Stimulated activated naive CD8-positive, alpha-beta T cell treated with anti-CD3 and anti-CD28 coated beads, Interleukin-15, Interleukin-2, amounts not matched to agents 100 U/mL and 50 U/mL, for 24 hours (primary cell): ENCODE measurements at places on chromosomes 3 and 15.

- no peak for DNase-seq
Measured at GRCh38 chr3:179265875-179266274, 15.0 kb upstream of the KCNMB3 start.

DNA sequence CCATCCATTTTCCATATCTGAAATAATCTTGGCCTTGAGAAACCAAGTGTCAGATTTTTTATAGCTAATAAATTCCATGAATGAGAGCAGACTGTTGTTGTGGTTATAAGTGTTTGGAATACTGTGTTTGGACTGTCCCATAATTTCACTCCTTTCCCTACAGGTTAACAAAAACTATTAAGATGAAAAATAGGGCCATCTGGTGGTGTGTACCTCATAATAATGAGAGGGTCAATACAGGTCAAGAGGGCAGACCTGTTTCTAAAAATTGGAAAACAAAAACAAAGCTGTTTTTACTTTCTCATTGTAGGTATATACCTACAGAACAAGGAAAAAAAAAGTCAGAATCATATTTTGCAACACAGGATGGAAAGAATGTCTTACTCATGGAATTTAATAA, 553.8 kb upstream of the SGO1 start:
- no peak for DNase-seq

DNA sequence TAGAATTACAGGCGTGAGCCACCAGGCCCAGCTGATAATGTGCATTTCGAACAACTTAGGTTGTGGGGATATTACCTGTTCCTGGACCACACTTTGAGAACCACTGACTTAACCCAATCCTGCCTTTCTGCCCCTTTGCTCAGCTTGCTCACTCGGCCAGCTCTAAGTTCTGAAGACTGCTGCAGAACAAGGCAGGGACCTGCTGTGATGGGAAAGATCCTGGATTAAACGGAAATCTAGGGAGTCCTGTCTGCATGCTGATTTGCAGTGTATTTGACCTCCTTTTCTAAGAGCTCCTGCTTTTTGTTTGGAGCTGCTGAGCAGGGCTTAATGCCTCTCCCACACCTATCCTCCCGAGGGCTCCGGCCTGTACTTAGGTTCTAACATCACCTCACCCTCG, 2.9 kb downstream of the LTK start:
- no peak for DNase-seq

DNA sequence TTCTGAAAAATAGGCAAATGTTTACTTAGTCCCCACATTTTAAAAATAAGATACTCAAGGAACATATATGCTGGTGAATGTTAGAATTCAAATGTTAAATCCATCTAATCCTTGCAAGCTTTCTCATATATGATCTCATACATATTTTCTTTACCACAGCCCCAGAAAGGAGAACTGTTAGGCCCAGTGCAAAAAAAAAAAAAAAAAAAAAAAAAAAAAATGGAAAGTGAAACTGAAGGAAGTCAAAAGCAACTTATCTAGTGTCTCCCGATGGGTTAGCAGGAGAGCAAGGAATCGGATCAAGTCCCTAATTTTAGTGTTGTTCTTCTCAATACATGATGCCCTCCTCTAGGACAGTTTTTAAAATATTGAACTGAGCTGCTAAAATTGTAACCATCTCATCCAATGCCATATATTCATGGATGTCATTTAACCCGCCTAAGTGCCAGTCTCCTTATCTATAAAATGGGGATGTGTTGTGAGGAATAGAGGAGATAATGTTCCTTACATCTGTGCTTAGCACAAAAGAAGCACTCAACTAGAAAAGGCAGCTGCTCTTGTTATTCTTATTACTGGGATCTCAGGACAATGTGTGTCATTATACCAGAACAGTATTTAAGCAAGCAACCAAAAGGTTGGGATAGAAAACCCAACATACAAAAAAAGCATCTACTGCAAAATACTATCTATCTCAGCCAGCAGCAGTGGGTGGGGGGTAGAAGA, 279.7 kb downstream of the MAGI1 start:
- no peak for DNase-seq

DNA sequence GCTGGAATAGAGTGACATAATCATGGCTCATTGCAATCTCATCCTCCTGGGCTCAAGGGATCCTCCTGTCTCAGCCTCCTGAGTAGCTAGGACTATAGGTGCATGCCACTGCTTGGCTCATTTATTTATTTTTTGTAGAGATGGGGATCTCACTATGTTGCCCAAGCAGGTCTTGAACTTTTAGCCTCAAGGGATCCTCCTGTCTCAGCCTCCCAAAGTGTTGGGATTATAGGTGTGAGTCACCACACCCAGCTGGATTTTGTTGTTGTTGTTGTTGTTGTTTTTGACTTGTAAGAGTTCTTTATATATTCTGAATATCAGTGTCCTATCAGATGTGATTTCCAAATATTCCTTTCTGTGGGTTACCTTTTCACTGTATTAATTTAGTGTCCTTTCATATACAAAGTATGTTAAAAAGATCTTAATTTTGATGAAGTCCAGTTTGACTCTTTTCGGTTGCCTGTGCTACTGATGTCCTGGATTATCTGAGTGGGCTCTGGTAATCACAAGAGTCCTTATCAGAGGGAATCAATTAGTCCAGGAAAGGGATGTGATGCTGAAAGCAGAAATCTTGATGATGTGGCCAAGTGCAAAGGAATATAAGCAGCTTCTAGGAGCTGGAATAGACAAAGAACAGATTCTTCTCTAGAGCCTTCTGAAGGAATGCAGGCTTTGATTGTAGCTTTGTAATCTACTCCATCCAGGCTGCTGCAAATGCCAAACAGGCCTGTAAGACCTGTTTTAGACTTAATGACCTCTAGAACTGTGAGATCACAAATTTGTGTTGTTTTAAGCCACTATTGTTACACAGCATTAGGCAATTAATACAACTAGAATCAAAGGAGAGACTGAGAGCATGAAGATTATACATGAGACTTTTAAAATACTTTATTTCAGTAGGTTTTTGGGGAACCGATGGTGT, 30.2 kb downstream of the NCK1 start:
- no peak for DNase-seq

DNA sequence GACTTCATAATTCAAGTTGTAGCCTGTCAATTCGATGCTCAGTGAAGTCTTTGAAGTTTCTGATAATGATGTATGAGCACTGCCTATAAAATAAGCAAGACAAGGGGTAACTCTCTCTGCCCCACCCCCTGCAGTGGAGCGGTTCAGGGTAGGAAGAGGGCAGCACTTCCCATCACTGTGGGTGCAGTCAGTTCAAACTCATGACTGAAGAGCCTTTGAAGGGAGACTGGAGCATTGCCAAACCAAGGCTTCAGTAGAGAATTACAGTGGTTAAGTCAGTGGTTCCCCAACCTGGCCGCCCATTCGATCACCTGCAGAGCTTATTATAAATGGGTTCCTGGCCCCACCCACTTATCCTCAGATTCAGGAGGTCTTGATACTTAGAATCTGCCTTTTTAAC, 190.6 kb downstream of the SHQ1 start:
- DNase-seq = peak; percentile 20

- DNase-seq = no peak
Measured at GRCh38 chr15:71042356-71042922, 72.8 kb upstream of the THSD4 start.

- no peak for DNase-seq
Measured at GRCh38 chr3:155753038-155753639, 8.3 kb upstream of the PLCH1 start.

- no peak for DNase-seq
Measured at GRCh38 chr15:84785053-84785452, 32.1 kb upstream of the ALPK3 start.

DNA sequence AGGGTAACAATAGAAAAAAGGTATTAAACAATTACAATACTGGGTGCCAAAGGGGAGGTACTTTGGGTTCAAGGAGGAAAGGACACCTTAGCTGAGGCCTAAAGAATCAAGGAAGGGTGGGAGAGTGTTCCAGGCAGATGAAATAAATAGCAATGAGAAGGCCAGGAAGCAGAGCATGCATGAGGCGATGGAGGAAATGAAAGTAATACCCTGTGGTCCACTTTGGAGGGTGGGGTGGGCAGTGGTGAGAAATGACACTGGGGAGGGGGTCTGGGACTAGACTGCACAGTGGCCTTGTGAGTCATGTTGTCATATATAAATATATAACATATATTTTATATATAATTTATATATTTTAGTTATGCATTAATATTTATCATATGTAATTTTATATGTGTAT, 55.9 kb downstream of the BHLHE40 start:
- no peak for DNase-seq

DNA sequence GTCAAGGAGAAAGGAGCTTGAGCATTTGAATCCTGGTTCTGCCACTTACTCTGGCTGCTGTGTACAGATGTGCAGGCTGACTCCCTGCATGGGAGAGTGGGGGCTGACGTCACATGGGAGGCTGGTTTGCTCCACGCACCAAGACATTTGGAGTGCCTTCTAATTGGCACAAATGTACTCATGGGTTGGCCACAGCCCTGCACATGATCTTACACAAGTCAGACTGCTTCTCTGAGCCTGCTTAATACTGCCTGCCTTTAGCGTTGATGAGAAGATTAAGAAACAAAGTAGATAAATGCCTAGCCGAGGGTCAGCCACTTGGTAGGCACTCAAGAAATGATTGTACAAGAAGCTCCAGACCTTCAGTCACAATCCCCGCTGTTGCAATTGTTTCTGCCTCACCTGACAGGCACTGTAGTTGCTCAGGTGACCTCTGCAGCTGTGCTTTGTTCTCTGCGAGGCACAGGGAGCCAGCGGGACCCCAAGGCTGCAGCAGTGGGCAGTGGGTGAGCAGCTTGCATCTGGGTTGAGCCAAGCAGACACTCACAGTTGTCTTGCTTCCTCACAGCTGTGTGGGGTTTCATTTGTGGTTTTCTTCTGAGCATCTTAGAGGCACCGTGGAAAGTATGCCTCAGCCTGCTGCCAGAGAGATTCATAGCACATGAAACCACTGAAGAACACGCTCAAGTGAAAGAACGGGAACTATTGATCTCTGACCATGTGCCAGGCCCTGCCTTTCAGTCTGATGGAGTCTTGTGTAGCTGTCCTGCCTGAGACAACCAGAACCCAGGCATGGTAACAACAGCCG, 33.1 kb downstream of the GRK7 start:
- peak; percentile 77 for DNase-seq

- no peak for DNase-seq
Measured at GRCh38 chr15:79826800-79827199, 70.0 kb downstream of the MTHFS start.

- peak; percentile 74 for DNase-seq
Measured at GRCh38 chr3:146469150-146470017, at the start of gene PLSCR2. PLSCR2 (minus strand) TSS chr3:146469561; CDS start chr3:146459904, 9,657 bp downstream.

- no peak for DNase-seq
Measured at GRCh38 chr3:194440756-194441155, 41.7 kb upstream of the GP5 start.

GRCh38 chr3:171457607-171458061, 2.6 kb downstream of the TNIK start:
- peak; percentile 26 for DNase-seq

DNA sequence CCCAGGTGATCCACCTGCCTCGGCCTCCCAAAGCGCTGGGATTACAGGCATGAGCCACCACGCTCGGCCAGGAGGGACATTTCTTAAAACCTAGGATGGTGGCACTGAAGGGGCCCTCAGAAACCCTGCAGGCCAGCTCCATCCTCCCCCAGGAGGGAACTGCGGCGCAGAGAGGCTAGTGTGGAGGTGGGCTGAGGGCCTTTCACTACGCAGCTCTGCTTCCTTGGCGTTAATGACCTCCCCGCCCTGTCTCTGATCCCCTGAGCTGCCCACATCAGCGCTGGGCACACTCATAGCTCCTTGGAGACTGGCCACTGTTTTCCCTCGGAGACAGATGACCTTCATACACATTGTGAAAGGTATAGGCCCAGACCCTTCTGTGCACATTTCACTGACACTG, 46.2 kb upstream of the MAGEF1 start:
- DNase-seq = no peak

- no peak for DNase-seq
Measured at GRCh38 chr3:49759226-49759625, 27.1 kb downstream of the IP6K1 start.

- DNase-seq = no peak
Measured at GRCh38 chr15:69557020-69557706, 104.5 kb downstream of the RPLP1 start.

DNA sequence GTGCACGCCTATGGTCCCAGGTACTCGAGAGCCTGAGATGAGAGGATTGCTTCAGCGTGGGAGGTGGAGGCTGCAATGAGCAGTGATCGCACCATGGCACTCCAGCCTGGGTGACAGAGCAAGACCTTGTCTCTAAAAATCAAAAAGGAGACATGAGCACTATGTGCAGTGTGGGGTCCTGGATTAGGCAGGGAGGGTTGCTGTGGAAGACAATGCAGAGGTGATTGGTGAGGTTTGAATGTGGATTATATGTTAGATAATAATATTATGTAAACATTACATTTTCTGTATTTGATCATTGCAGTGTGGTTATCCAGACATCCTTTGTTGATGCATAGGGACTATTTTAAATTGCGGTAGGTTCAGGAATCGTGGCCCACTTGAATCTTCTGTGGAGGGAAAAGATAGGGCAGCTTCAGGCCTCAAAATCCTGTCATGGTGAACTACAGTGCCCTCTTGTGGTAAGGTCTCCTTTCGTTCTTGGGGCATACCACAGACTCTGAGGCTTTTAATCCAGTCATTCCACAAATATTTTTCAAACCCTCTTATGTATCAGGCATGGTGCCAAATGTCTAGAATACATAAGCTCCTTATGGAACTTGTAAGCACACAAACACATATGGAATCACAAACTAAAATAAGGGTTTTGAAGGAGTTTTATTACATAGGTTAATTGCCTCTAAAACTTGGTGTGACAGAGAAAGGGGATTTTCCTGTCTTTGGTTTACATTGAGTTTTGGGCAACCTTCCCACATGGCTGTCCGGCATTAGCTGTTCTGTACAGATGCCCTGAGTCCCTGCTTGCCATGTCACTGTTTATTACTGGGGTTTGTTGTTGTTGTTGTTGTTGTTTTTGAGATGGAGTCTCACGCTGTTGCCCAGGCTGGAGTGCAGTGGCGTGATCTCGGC, 37.7 kb downstream of the GPD1L start:
- DNase-seq = peak; percentile 42

DNA sequence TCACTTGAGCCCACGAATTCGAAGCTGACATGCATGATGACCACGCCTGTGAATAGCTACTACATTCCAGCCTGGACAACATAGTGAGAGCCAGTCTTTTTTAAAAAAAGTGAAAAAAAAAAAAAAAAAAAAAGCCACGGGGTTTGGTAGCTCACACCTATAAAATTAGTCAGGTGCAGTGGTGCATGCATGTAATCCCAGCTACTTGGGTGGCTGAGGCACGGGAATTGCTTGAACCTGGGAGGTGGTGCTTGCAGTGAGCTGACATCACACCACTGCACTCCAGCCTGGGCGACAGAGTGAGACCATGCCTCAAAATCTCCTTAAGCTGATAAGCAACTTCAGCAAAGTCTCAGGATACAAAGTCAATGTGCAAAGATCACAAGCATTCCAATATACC, 44.4 kb downstream of the CSNK1G1 start:
- no peak for DNase-seq

GRCh38 chr3:44469914-44470313, 7.6 kb downstream of the ZNF445 start:
- DNase-seq = no peak

GRCh38 chr3:127339928-127340861, 52.3 kb upstream of the PRR20G start:
- DNase-seq = no peak
